ENCODE measurements at places on chromosomes 1 and 21.

DNA sequence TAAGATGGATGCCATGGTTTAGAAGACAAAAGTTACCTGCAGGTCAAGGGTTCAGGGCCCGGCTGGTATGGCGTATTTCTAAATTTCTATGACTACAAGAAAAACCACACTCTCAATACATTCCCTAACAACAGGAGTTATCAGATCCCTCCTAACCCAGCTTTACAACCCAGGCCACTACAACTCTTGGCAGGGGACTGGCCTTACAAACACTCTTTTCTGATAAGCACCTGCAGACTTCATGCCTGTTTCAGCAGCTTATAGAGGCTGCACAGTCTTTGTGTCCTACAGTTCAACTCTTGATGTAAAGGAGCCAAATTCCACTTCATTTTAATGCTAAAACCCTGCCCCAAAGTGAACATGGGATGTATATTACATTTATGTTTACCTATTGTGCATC lies 461.4 kb downstream of the SIPA1L2 start:
- no peak for DNase-seq

DNA sequence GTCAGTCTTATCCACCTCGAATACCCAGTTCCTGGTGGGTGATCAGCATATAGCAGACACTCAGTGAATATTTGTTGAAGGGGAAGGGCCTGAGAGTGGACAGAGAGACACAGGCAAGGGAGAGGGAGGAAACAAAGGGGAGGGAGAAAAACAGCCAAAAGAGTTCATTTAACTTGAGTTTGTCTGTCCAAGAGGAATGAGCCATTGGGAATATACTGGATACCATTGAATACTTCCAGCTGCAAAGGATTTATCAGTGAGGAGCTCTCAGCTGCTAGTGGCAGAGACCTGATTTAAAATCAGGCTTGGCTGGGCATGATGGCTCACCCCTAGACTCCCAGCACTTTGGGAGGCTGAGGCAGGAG lies 11.5 kb upstream of the BGLAP start:
- no peak for DNase-seq

DNA sequence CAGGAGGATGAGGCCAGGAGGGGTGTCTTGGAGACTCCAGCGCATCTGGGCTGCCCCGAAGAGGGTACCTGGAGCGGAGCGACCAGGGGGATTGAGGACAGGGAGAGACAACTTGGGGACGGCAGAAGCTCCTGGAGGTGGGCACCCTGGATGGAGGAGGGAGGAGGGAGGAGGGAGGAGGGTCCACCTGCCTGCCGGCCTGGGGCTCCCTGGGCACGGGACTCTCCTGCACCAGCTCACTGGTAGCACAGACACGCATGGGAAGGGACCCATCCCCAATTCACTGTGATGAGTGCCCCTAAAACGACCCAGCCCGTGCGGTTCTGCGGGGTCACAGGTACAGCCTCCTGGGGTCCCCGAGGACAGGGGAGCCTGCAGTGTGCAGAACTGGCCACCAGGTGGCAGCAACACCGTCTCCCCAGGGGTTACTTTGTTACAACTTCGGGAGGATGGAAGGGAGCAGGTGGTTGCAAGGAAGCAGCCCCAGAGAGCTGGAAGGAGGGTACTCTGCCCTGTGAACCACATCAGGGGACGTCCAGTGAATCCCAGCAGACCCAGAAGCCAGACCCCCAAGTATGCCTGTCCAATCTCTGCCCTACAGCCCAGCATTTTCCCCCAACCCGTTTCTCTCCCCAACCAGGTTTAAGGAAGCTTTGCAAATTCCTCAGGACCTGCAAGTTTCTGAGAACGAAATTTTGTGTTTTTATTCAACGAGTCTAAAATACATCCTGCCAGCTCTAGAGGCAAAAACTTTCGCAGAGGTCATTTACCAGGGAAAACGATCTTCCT lies 482.4 kb downstream of the NPHP4 start:
- peak; percentile 52 for DNase-seq

DNA sequence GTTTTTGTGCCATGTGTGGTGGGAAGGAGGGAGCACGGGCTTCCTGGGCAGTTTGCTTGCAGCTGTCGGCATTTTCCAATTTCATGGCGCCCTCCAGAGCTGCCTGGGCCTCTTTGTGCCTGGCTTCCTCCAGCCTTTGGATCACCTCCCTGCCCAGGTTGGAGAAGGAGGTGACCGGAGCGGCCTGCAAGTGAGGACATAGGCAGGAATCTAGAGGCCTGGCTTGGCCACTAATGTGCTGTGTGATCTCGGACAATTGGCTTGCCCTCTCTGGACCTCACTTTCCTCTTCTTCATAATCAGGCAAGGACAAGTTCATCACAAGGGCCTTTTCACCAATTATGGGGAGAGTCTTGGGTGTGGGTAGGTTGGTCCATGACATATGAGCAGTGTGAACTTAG lies 245.1 kb downstream of the MATN1 start:
- DNase-seq, result no peak

DNA sequence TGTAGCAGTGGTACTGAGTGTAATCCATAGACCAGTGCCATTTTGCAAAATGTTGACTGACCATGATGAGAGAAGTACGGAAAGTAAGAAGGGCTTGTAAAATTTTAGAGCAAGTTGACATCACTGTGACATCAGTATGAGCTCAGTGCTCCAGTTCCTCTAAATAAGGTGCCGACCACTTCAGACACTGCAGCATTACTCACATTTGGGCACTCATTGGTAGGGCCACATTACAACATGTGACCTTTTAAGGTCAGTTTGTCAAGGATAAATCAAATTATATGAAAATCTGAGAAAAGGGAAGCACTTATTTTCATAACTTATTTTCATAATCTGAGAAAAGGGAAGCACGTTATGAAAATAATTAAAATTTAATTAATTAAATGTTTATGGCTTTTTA lies 128.0 kb upstream of the ERG start:
- DNase-seq, result no peak

DNA sequence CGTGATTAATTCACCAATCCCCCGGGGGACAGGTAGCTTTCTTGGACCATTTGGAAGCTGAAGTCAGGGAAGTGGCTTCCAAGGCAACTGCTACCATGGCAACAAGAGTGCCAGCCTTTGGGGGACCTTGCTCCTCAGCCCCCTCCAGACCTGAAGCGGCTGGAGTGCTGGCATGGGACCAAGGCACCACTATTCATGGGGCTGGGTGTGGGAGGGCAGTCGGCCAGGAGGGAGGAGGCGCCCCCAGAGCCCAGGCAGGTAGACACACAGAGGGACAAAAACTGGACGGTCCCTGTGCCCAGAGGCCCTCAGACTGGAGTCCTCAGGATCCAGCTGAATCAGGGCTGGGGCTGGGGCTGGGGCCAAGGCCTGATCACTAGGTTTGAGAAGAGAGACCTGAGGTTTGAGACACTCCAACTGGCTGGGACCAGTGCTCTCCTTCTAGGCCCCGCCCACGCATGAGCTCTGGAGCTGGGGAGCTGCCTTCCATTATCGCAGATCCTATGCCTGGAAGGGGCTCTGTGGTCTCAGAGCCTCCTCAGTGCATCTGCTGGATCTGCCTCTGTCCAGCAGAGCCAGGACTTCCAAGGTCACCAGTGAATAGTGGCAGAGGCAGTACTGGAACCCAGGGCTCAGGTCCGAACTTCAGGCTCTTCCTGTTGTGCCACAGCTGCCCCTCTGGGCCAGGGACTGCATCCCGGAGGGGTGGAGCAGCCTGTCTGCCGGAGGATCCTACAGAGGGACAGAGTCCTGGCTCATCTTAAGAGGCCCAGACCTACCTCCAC lies 3.3 kb upstream of the KNCN start:
- no peak for DNase-seq

DNA sequence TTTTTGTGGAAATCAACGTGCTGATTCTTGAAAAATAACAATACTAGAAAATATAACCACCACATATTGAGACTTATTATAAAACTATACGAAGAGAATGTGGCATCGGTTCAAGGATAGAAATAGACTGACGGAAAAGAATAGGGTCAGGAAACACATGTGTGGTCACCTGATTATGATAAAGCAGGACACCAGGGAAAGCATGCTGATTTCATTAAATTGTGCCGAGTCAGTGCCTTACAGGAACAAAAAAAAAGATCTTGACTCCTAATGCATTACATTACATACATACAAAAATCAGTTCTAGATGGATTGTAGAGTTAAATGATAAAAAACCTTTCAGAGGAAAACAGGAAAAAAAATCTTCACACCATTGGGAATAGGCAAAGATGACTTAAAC lies 43.5 kb upstream of the SERPINC1 start:
- no peak for DNase-seq

GRCh38 chr21:34761758-34762330 lies 93.0 kb downstream of the CLIC6 start:
- no peak for DNase-seq

DNA sequence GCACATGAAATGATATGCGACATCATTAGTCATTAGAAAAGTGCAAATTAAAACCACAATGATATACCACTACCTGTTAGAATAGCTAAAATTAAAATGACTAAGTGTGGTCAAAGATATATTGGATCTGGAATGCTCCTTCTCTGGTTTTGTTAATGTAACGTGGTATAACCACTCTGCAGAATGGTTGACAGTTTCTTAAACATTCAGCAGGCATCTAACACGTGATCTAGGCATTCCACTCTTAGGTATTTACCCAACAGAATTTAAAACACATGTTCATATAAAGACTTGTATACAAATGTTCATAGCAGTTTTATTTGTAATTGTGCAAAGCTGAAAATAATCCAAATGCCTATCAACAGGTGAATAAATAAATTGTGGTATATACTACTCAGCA lies 165.0 kb upstream of the PLXNA2 start:
- DNase-seq, result no peak

- DNase-seq, result no peak
These were observed 231.0 kb downstream of the NRIP1 start for GRCh38 chr21:14833666-14834351.

DNA sequence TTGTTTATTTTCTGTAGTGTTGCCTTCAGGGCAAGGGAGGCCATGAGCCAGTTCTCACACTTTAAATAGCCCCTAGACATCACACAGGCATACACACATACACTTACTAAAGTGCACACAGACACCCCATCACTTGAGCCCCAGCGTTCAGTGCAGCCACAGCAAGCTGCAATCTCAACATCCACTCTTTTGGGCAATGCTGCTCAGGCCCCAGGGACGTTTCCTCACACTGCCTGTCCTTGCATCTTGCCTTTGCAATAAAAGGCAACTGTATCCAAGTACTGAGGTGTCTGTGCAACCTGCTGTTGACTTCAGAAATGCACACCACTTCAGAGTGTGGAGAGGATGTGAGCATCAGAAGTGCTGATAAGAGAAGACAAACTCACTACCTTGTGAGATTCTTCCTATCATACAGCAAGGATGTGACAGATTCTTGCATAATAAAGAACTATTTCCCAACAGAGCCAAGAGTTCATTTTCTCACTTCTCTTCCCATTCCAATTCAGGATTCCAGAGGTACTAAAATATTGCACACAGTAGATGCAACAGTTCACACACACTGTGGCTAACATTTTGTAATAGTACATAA lies 36.2 kb downstream of the IRF2BP2 start:
- DNase-seq, result no peak

Data from GM12865 (cell line).